Endothelial cell of umbilical vein (primary cell): ENCODE measurements at places on chromosomes 3 and 15. TPM values are rescaled to one million over a fixed set of nuclear protein-coding genes. Genes with fewer than 3 reads are reported as not detected.

Gene WDR76
- total RNA-seq: 22.1 and 25.2 TPM in 2 replicates

Gene GCNT3
- total RNA-seq: not detected in 2 replicates

Gene TICRR
- total RNA-seq: 19.4 and 20.5 TPM in 2 replicates

Gene FSIP1
- total RNA-seq: 1.1 and 1.2 TPM in 2 replicates

Gene ERC2
- 15.5 and 17.8 TPM in 2 replicates for total RNA-seq

Gene QRICH1
- total RNA-seq: 106 and 116 TPM in 2 replicates

Gene ZNF660
- 1.0 and 1.5 TPM in 2 replicates for total RNA-seq

Gene NUSAP1
- total RNA-seq: 101 and 109 TPM in 2 replicates

Gene CGNL1
- 25.7 and 27.1 TPM in 2 replicates for total RNA-seq

Gene DUOX2
- not detected in 2 replicates for total RNA-seq

Gene PLOD2
- 193 and 228 TPM in 2 replicates for total RNA-seq

Gene GABPB1
- 57.8 and 59.7 TPM in 2 replicates for total RNA-seq

Gene SAMD7
- total RNA-seq: not detected in 2 replicates

Gene ONECUT1
- total RNA-seq: not detected in 2 replicates

Gene SLC2A2
- not detected in 2 replicates for total RNA-seq

Gene C2CD4B
- 28.4 and 31.7 TPM in 2 replicates for total RNA-seq

Gene RHCG
- total RNA-seq: not detected in 2 replicates

Gene TNIK
- 29.6 and 39.7 TPM in 2 replicates for total RNA-seq

Gene CCDC32
- total RNA-seq: 22.9 and 28.8 TPM in 2 replicates

Gene TRAT1
- not detected in 2 replicates for total RNA-seq

Gene C15orf39
- total RNA-seq: 33.6 and 36.1 TPM in 2 replicates

Gene AGTR1
- not detected in 2 replicates for total RNA-seq

Gene DUOX1
- not detected in 2 replicates for total RNA-seq

Gene PLCL2
- 9.6 and 10.7 TPM in 2 replicates for total RNA-seq

Gene C3orf62
- total RNA-seq: 3.9 and 5.6 TPM in 2 replicates

Gene MNS1
- 2.3 and 2.6 TPM in 2 replicates for total RNA-seq

Gene SST
- not detected in 2 replicates for total RNA-seq

Gene VPS39
- 50.2 and 56.7 TPM in 2 replicates for total RNA-seq

Gene TMCO5A
- total RNA-seq: not detected in 2 replicates

Gene LTK
- total RNA-seq: 0.15 and 0.21 TPM in 2 replicates

Gene RHOA
- total RNA-seq: 571 and 580 TPM in 2 replicates

Gene ADAMTSL3
- total RNA-seq: not detected in 2 replicates

Gene NDUFB5
- total RNA-seq: 68.3 and 74.9 TPM in 2 replicates

Gene SLC28A2
- not detected in 2 replicates for total RNA-seq

Gene CCR9
- not detected in 2 replicates for total RNA-seq

Gene CHRD
- total RNA-seq: 0.40 and 0.53 TPM in 2 replicates

Gene LHFPL4
- not detected in 2 replicates for total RNA-seq

Gene EPB42
- total RNA-seq: not detected in 2 replicates

Gene SRP14
- 220 and 260 TPM in 2 replicates for total RNA-seq

Gene TF
- 0.21 and 0.69 TPM in 2 replicates for total RNA-seq

Gene FAM43A
- 246 and 307 TPM in 2 replicates for total RNA-seq

Gene SI
- total RNA-seq: not detected in 2 replicates

Gene ARPIN
- 18.7 and 23.3 TPM in 2 replicates for total RNA-seq

Gene CFAP20DC
- 1.9 and 2.1 TPM in 2 replicates for total RNA-seq

Gene CCRL2
- total RNA-seq: 3.9 and 6.4 TPM in 2 replicates

Gene GP5
- total RNA-seq: 0.11 TPM in 1 of 2 replicates, not detected in the other

Gene MIX23
- total RNA-seq: 43.6 and 53.5 TPM in 2 replicates

Gene POMGNT2
- total RNA-seq: 6.4 and 9.1 TPM in 2 replicates

Gene ATP13A5
- total RNA-seq: not detected in 2 replicates

Gene TMA7
- total RNA-seq: 306 and 332 TPM in 2 replicates

Gene ANAPC13
- total RNA-seq: 50.8 and 58.6 TPM in 2 replicates

Gene DAPK2
- total RNA-seq: 6.7 and 7.5 TPM in 2 replicates

Gene TMEM207
- total RNA-seq: not detected in 2 replicates

Gene NECTIN3
- 26.9 and 32.6 TPM in 2 replicates for total RNA-seq
